ENCODE measurements at places on chromosomes 6 and 20. TPM values are rescaled to one million over a fixed set of nuclear protein-coding genes. Genes with fewer than 3 reads are reported as not detected.
A peak's percentile ranks its signal among the peaks of the same experiment; 100 is the strongest.

GRCh38 chr20:5608442-5609161 lies 141.6 kb upstream of the SHLD1 start:
- DNase-seq = no peak

DNA sequence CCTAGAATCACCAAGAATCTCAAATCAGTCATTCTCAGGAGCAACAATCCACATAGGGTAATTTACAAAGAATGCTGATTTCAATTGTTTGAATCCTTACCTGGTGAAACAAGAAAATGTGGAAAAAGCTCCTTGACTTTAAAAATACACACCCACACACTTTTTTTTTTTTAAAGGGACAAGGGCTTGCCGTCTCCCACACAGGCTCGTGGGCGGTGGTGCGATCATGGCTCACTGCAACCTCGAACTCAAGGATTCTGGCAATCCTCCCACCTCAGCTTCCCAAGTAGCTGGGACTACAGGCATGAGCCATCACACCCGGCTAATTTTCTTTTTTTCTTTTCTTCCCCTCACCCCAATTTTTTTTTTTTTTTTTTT lies 30.7 kb downstream of the PARD6B start:
- DNase-seq = no peak

DNA sequence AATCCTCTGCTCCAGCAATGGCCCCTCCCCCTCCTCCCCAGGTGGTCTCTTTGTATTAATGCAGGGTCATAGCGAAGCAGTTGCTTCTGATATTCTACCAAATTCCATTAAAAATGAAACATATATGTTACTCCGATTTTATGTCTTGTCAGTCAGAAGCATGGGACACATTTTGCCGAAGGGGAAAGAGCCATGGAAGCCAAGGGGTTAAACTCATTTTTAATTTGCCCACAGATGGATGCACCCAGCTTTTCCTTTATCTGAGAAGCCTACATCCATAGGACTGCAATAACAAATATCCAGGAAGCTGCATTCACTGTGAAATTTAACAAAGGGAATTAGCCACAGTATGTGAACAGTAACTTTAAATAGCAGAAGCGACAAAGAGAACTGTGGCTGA lies 688.2 kb downstream of the QKI start:
- DNase-seq = no peak

GRCh38 chr6:154611241-154611640 lies 100.8 kb upstream of the CNKSR3 start:
- no peak for DNase-seq

DNA sequence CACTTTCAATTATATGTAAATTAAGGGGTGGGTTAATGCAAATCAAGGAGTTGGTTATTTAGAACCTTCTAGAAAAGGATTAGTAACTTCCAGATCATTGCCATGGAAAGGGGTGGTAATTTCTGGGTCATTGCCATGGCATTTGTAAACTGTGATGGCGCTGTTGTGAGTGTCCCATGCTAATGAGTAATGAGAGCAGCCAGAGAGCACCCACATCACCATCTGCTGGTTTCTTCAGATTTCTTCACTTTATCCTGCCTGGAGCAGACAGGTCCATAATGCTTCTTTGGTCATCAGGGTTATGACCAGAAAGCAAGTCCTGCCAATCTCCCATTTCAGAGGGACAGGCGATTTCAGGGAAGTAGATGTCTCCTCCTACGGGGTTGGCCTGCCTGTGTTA lies 311.3 kb upstream of the CNR1 start:
- DNase-seq = no peak

- DNase-seq = no peak
Observed at GRCh38 chr6:39933669-39934130, 562 bp downstream of the MOCS1 start.

- no peak for DNase-seq
Observed at GRCh38 chr20:25306991-25307903, 59.4 kb downstream of the PYGB start.

GRCh38 chr6:164404812-164405488 lies 904.5 kb downstream of the C6orf118 start:
- no peak for DNase-seq

GRCh38 chr6:99364026-99364425 lies 14.6 kb upstream of the FAXC start:
- DNase-seq = no peak

GRCh38 chr6:48922837-48923236 lies 540.2 kb downstream of the MMUT start:
- DNase-seq = no peak

- no peak for DNase-seq
Observed at GRCh38 chr6:68333442-68333841, 301.6 kb upstream of the ADGRB3 start.

- no peak for DNase-seq
Observed at GRCh38 chr20:13990465-13990864, at the start of gene SEL1L2. TSS of gene SEL1L2 (minus strand) at chr20:13990614. CDS start at chr20:13990534, 80 bp downstream.

GRCh38 chr20:1943275-1944002 lies 48.2 kb downstream of the SIRPA start:
- no peak for DNase-seq

DNA sequence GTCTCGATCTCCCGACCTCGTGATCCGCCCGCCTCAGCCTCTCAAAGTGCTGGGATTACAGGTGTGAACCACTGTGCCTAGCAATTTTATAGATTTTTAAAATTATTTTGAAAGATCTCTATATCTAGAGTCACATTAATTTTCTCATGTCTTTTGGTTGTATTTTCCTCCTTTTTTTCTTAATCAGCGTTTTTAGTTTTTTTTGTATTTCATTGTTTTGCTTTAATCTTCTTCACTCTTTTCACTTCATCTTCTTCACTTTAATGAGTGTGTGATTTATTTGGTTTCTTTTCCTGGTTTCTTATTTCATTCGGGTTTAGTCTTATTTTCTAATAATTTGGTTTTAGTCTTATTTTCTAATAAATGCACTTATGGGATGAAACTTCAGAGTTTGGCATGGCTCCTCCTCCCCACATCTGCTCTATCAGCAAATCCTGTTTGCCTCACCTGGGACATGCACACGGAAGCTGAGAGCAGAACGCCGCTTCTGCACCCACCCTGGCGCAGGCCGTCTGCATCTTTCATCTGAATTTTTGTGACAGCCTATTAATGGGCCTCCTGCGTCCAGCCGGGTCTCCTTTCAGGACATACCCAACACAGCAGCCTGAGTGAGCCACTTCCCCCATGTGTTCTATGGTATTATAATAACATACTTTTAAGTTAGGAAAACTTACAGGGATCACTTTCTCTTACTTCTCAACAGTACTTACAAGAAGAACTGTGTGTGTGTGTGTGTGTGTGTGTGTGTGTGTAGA lies 35.5 kb downstream of the DTD1 start:
- DNase-seq = no peak

GRCh38 chr6:15518878-15519277 lies 143.9 kb downstream of the DTNBP1 start:
- no peak for DNase-seq

GRCh38 chr6:51927450-51927849 lies 160.0 kb downstream of the PKHD1 start:
- no peak for DNase-seq

GRCh38 chr6:68876792-68877493 lies 241.9 kb downstream of the ADGRB3 start:
- DNase-seq = peak; percentile 9

GRCh38 chr20:3209257-3209945 lies at the start of gene ITPA:
TSS of gene ITPA (plus strand) at chr20:3209498. CDS start at chr20:3209552, 54 bp downstream.
- DNase-seq = peak; percentile 66

DNA sequence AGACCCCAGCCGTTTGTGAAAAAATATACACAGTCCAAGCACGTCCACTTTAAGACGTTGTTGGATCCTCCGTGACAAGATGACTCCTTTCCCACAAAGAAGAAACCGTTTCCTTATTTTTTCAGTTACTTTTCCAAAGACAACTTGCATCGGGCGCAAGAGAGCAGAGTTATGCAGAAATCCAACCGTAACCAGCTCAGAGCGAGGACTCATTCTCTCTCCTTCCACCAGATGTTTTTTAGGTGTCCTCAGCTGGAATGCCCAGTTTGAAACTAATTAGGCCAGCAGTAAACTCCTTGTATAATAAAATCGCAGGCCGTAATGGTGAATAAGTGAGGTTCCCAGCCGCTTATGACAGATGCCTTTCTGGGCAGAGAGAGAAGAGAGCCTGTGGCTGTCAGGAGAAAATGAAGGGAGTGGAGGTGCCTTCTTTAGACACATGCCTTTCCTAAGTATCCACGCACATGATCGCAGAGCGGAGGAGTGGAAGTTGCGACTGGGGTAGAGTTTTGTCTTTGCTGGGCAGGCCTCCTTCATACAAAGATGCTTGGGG lies 2.8 kb downstream of the EYA2 start:
- no peak for DNase-seq

DNA sequence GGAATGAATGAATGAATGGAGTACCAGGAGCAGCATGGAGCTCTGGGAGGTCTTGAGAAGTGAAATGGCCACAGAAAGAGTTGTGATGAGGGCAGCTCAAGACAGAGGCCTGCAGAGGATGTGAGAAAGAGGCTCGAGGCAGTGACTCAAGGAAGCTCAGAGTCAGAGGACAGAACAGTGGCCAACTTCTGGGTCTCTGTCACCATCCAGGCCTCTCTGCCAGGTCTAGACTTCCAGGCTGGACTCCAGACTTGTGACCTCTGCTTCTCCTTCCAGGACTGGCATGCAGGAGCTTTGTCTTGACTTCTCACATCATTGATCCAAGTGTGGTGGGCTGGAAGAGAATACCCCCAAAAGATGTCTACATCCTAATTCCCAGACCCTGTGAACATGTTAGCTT lies 119.8 kb downstream of the TOX2 start:
- DNase-seq = no peak

GRCh38 chr6:134178161-134179044 lies 126.0 kb upstream of the SLC2A12 start:
- DNase-seq = peak; percentile 83

DNA sequence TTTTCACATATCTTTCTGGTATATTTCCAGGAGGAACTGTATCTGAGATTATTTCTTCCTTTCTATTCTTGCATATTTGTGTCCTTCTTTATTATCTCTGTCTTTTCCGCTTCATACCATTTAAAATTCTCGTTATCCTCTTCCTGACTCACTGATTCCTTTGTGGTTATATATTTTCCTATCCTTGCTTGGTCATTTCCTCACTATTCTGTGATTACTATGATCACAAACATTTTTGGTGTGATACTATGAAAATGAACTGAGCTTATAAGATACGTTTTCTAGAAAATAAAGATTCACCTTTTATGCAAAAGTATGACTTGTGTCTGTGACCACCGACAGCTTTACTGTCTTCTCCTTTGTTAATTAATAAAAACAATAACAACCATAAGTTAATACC lies 26.5 kb upstream of the MYCT1 start:
- no peak for DNase-seq

DNA sequence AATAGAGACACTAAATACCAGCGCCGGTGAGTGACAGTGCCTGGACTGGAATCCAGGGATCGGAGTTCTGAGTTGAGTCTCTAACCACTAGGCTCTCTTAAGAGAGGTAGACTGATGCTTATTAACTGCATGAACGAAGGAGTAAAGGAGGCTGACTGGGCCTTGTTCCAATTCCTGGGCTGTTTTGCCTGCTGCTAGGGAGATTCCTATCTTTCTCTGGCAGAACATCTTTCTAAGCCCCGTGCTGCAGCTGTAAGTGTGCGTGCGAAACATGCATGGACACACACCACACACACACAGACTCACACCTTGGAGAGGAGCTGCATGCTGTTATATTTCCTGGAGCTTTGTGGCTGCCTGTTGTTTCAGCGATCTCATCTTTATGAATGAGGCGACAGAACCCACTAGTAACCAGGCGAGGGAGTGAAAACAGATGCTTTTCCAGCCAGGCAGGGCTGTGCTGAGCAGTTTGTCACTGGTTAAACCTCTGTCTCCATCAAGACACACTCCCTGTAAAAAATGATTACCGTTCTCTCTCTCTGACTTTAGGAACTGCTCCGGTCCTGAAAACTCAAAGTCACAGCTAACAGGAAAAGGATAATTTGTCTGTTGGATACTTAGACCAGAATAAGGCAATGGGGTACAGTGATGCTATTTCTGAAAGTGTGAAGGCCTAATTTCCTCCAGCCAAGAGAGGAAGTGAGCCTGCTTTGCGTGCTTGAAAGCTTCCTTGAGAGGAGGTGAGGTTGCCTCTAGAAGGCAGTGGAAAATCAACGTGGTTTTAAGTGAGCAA lies 157.4 kb upstream of the ZNF217 start:
- DNase-seq = no peak

GRCh38 chr6:46010270-46010669 lies 5.4 kb downstream of the CLIC5 start:
- no peak for DNase-seq

- DNase-seq = no peak
Observed at GRCh38 chr6:40569162-40569910, 17.8 kb downstream of the LRFN2 start.

The AURKA gene
- polyA plus RNA-seq = 9.8 TPM

The ENPP3 gene
- polyA plus RNA-seq = 0.33 TPM

The GGTLC1 gene
- not detected for polyA plus RNA-seq

The TCP11 gene
- polyA plus RNA-seq = 0.54 TPM

The PPDPF gene
- 234 TPM for polyA plus RNA-seq

The EEF1A2 gene
- 382 TPM for polyA plus RNA-seq

The RFX6 gene
- polyA plus RNA-seq = not detected

The ARHGAP40 gene
- not detected for polyA plus RNA-seq

The HIVEP2 gene
- 22.8 TPM for polyA plus RNA-seq

The BMP2 gene
- 2.3 TPM for polyA plus RNA-seq

Measured in muscle of arm (tissue), 14 donors.